ENCODE measurements at places on chromosomes 2 and 18. TPM values are rescaled to one million over a fixed set of nuclear protein-coding genes. Genes with fewer than 3 reads are reported as not detected.

DNA sequence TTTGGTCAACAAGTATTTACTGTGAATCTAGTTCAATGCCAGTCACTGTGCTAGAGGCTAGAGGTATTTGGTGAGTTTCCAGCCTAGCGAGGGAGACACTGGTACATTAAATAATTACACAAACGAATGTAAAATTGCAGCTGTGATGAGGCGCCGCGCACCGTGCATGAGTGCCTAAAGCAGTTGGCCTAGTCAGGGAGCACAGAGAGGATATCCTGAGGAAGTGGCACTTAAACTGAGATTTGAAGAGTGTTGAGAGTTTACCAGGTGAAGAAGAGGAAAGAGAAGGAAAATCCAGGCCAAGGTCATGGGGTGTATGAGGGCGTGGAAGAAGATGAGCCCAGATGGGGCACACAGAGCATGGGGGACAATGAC lies 157.6 kb upstream of the NDUFV2 start:
- no peaks in the 10 kb centered on the region for H3K27me3 ChIP-seq
- no peak overlapping the region for H3K4me3 ChIP-seq
- H3K36me3 ChIP-seq, result no peaks in the 10 kb centered on the region
- H3K27ac ChIP-seq, result no peak overlapping the region

GRCh38 chr2:195642027-195642678 lies 14.9 kb upstream of the SLC39A10 start:
- H3K36me3 ChIP-seq, result no peaks in the 10 kb centered on the region
- no peak for DNase-seq
- no peak overlapping the region for H3K27ac ChIP-seq

DNA sequence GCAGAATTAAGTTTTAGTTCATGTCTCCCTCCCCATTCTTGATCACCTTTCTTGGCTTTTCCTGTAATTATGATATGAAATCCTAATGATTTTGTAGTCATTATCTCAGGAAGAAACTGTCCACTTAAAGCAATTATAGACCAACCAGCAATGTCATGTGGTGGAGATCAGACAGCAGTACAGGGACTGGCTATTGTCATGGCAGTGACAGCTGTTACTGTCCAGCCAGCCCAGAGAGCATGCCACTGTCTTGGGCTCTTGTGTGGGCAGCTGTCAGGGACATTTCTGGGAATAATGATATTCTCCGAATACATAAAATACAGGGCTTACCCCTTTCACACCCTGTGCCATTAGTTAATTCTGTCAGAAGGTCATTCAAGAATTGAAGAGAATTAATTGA lies 355.3 kb upstream of the RAB12 start:
- DNase-seq, result no peak
- H3K4me3 ChIP-seq, result no peak overlapping the region
- H3K36me3 ChIP-seq, result no peaks in the 10 kb centered on the region

Gene DCTN1
- 130 TPM for total RNA-seq

Gene TCF7L1
- total RNA-seq, result 1.5 TPM
